ENCODE measurements at places on chromosomes 5 and 9. TPM values are rescaled to one million over a fixed set of nuclear protein-coding genes. Genes with fewer than 3 reads are reported as not detected.

The COX7C gene
- total RNA-seq, result 202 TPM

The C5orf58 gene
- not detected for total RNA-seq

The SLC6A18 gene
- total RNA-seq, result not detected

The IL31RA gene
- 2.6 TPM for total RNA-seq

The IL3 gene
- total RNA-seq, result not detected

The ORM2 gene
- not detected for total RNA-seq

The FAM81B gene
- total RNA-seq, result not detected

The PRRX2 gene
- 4.6 TPM for total RNA-seq

The CCNJL gene
- not detected for total RNA-seq

The TAF1L gene
- under 0.01 TPM for total RNA-seq

The ANKRD31 gene
- total RNA-seq, result 0.26 TPM

The CA9 gene
- total RNA-seq, result 0.26 TPM

The MTMR12 gene
- total RNA-seq, result 18.5 TPM

The SNCB gene
- total RNA-seq, result 0.17 TPM

The HSPB3 gene
- total RNA-seq, result 21.1 TPM

The CCL27 gene
- total RNA-seq, result not detected

The BARHL1 gene
- not detected for total RNA-seq
